ENCODE measurements at places on chromosomes 11 and 22. TPM values are rescaled to one million over a fixed set of nuclear protein-coding genes. Genes with fewer than 3 reads are reported as not detected.

GRCh38 chr11:59173080-59173963, 1.4 kb downstream of the DTX4 start:
- peak overlapping the region; percentile 85 for H3K4me3 ChIP-seq
- H3K36me3 ChIP-seq, result no peaks in the 10 kb centered on the region
- DNase-seq, result no peak
- no peak overlapping the region for H3K27ac ChIP-seq
- H3K27me3 ChIP-seq, result peaks cover 34% of the 10 kb centered on the region

- no peak for DNase-seq
- H3K36me3 ChIP-seq, result peaks cover 2% of the 10 kb centered on the region
- H3K27ac ChIP-seq, result no peak overlapping the region
- no peaks in the 10 kb centered on the region for H3K4me1 ChIP-seq
- H3K4me3 ChIP-seq, result no peak overlapping the region
- no peaks in the 10 kb centered on the region for H3K27me3 ChIP-seq
These were observed 55.0 kb downstream of the RTL6 start for GRCh38 chr22:44442851-44443595.

Gene BACE1
- total RNA-seq, result 0.27 TPM

GRCh38 chr22:44380756-44381486, 68.2 kb upstream of the SHISAL1 start:
- DNase-seq, result no peak
- H3K27me3 ChIP-seq, result peaks cover 7% of the 10 kb centered on the region
- H3K4me3 ChIP-seq, result no peak overlapping the region
- no peak overlapping the region for H3K27ac ChIP-seq
- H3K36me3 ChIP-seq, result no peaks in the 10 kb centered on the region
- H3K4me1 ChIP-seq, result no peaks in the 10 kb centered on the region

Gene MUC15
- total RNA-seq, result not detected

GRCh38 chr11:12282676-12283075, 94.7 kb upstream of the PARVA start:
- H3K4me3 ChIP-seq, result no peak overlapping the region
- H3K4me1 ChIP-seq, result peaks cover 22% of the 10 kb centered on the region
- H3K27me3 ChIP-seq, result no peaks in the 10 kb centered on the region
- H3K36me3 ChIP-seq, result peaks cover 2% of the 10 kb centered on the region
- DNase-seq, result no peak
- no peak overlapping the region for H3K27ac ChIP-seq

DNA sequence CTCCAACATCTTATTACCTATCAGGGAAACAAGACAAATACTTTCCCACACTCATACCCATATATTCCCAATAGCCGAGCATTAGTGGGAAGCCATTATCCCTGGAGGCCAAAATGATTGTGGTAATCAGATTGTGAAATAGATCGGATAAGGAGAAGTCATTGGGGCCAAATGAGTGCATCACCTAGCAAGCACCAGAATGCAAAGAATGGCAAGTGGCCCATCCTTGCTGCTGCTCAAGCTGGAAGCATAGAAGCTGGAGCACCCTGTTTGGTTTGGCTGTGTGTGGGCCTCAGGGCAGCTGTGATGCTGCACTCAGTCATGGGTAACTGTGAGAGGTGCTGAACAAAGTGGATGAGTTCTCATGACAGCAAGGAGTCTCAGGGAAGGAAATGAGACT, 18.7 kb upstream of the DBX1 start:
- H3K27me3 ChIP-seq, result peaks cover 16% of the 10 kb centered on the region
- no peaks in the 10 kb centered on the region for H3K36me3 ChIP-seq
- no peak overlapping the region for H3K27ac ChIP-seq
- no peak overlapping the region for H3K4me3 ChIP-seq
- no peaks in the 10 kb centered on the region for H3K4me1 ChIP-seq

Measured in activated T-helper 1 cell treated with anti-CD3 and anti-CD28 coated beads, Interleukin-12 subunit alpha, Interleukin-12 subunit beta, Interleukin-2, Interleukin-4 antibody, amounts not matched to agents 30 ng/mL and 10 ng/mL and 1 ng/mL, durations not matched to agents 14 hours and 24 hours and 36 hours (primary cell).